ENCODE measurements at places on chromosomes 13 and 19. TPM values are rescaled to one million over a fixed set of nuclear protein-coding genes. Genes with fewer than 3 reads are reported as not detected.
A peak's percentile ranks its signal among the peaks of the same experiment; 100 is the strongest.

DNA sequence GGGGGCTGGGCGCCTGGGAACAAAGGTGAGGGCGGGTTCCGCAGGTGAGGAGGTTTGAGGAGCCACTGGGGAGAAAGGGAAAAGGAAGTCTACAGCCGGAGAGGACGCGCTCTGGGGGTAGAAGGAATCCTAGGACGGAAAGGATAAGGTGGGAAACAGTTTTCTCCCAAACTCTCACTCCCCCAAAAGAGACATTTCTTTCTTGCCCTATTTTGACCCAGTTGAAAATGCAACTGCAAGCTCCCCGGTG lies 651 bp upstream of the POLR1D start:
- H3K27ac ChIP-seq, result peak overlapping the region; percentile 97
- H3K36me3 ChIP-seq, result peaks cover 13% of the 10 kb centered on the region
- H3K27me3 ChIP-seq, result no peaks in the 10 kb centered on the region

ARHGEF18 gene
- polyA plus RNA-seq, result 14.5 TPM

DNA sequence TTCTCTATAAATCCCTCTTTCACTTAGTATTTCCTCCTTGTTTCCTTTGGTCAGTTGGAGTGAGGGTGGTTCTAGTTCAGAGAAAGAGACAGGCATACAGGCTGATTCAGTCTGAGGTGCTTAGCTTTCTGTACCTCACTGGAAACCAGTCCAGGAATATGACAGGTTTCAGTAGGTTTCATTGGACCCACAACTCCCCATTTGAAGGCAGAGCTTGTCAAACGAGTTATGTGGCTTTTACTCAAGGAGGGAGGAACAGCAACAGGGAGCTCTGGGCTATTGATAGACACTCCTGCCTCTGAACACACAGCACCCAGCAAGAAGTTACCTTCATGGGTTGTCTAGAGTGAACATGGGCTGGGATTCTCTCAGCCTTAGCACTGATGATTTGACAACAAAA lies 14.5 kb downstream of the ACTN4 start:
- peaks cover 80% of the 10 kb centered on the region for H3K4me1 ChIP-seq
- peak overlapping the region; percentile 96 for H3K27ac ChIP-seq
- H3K36me3 ChIP-seq, result peaks cover 4% of the 10 kb centered on the region

DNA sequence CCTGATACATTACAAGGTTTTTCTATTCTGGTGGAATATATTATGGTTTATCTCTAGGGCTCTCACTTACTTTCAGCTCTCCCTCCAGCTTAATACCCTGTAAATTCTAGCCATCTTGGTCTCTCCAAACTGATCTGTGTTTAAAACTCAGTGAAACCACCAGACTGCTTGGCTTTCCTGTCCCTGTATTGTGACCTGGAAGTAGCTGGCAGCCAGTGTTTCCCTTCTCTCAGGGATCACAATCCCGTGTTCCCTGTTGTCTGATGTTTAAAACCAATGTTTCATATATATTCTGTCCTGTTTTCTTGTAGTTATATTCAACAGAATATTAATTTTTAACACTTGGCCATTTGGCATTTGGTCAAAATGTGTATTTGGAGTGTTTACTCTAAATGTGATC lies 8.0 kb downstream of the AKAP11 start:
- no peak for DNase-seq
- H3K27ac ChIP-seq, result no peak overlapping the region
- no peaks in the 10 kb centered on the region for H3K36me3 ChIP-seq
- H3K4me1 ChIP-seq, result no peaks in the 10 kb centered on the region
- H3K27me3 ChIP-seq, result no peaks in the 10 kb centered on the region

GRCh38 chr13:21905486-21905885 lies 234.6 kb downstream of the FGF9 start:
- no peak overlapping the region for H3K4me3 ChIP-seq
- H3K36me3 ChIP-seq, result no peaks in the 10 kb centered on the region
- H3K27ac ChIP-seq, result peak overlapping the region; percentile 32
